ENCODE measurements at places on chromosomes 12 and 14.

- no peak for DNase-seq
Observed at GRCh38 chr14:61462566-61463193, 141.3 kb downstream of the PRKCH start.

DNA sequence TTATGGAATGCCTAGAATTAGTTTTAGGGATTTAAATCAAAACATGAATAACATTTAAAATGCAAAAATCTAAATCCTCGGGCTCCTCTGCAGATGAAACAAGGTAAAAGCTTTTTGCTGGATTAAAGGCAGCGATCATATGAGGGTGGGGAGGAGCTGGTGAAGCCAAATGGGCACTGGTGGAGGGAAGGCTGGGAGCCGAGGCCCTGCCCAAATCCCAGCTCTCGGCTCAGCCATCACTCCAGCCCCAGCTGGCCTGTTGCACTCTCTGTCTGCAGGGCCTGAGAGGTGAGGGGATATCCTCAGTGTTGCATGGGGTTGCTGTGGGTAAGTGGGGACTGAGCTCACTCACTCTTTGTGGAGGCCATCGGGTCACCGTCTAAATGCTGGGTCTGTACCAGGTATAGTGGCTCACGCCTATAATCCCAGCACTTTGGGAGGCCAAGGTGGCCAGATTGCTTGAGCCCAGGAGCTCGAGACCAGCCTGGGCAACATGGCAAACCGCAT, 28.6 kb downstream of the CALM1 start:
- no peak for DNase-seq

DNA sequence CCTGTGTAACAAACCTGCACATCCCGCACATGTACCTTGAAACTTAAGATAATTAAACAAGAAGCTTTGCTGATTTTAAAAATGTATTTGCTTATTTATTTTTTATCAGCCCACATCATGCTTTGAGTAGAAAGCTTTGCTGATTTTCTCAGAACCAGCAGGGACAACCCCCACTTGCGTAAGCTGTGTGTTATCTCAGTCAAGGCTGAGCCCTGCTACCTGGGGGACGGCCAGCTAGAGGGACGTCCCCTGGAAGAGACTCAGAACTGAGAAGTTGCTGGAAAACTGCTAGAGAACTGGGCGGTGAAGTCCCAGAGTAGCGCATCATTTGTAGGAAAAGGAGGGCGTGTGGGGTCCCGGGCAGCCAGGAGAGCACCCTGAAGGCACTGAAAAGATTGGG, 4.1 kb upstream of the PLEK2 start:
- no peak for DNase-seq

- no peak for DNase-seq
Observed at GRCh38 chr14:100470523-100470897, 116.7 kb downstream of the BEGAIN start.

GRCh38 chr14:103008768-103009357, 48.5 kb downstream of the CDC42BPB start:
- DNase-seq: no peak

GRCh38 chr14:74572726-74573301, 39.2 kb downstream of the LTBP2 start:
- DNase-seq: no peak

DNA sequence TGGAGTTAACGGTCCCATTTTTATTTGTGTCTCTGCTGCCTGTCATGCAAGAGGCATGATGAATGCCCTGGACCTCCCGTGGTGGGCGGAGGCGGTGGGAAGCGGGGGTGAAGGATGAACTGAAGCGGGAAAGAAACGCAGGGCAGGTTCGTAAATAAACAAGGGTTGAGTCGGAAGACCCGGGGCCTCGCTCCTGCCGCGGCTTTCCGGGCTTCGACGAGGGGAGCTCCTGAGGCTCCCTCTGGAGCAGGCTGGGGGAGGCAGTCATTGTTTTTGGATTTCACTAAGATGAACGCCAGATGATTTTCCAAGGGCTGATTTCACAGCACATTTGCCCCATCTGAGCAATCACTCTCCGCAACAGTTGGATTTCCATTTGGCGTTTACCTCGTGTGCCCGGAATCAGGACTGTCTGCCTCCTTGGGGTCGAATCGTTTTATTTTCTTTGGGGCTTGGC, 130.2 kb downstream of the SLC38A6 start:
- DNase-seq: no peak

- DNase-seq: no peak
Observed at GRCh38 chr14:78123650-78124253, 46.4 kb upstream of the NRXN3 start.

- peak; percentile 6 for DNase-seq
Observed at GRCh38 chr14:64971943-64972791, at the start of gene RAB15. RAB15 (minus strand) TSS chr14:64972336; CDS start chr14:64972076, 260 bp downstream.

- no peak for DNase-seq
Observed at GRCh38 chr12:122086641-122087285, 8.2 kb downstream of the MLXIP start.

DNA sequence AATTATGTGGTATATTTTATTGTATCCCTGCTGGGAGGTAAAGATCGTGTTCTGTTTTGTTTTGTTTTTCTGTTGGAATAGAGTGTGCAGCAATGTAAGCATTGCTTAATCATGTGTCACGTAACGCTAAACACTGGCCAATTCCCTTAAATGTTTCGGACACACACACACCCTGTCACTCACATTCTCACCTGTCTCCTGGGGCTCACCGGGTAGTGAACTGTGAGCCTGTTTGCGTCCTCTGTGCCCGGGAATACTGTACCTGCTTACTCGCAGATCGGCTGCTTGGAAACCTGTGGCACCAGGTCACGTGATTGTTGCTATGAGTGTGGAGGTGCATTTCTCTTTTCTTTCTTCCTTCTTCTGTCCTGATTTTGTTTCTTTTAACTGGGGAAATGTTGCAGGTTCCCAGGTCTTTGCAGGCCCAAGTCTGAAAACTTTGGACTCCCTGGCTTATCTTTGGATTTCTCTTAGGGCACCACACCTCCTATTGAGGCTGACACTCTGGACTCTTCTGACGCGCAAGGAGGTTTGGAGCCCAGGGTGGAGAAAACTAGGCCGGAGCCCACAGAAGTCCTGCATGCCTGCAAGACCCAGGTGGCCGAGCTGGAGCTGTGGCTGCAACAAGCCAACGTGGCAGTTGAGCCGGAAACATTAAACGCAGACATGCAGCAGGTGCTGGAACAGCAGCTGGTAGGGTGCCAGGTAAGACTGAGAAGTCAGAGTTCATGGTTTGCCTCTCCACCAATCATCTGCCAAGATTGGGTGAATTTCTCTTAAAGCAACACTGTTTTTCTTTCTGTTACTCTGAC, 181.1 kb downstream of the ESR2 start:
- DNase-seq: no peak

DNA sequence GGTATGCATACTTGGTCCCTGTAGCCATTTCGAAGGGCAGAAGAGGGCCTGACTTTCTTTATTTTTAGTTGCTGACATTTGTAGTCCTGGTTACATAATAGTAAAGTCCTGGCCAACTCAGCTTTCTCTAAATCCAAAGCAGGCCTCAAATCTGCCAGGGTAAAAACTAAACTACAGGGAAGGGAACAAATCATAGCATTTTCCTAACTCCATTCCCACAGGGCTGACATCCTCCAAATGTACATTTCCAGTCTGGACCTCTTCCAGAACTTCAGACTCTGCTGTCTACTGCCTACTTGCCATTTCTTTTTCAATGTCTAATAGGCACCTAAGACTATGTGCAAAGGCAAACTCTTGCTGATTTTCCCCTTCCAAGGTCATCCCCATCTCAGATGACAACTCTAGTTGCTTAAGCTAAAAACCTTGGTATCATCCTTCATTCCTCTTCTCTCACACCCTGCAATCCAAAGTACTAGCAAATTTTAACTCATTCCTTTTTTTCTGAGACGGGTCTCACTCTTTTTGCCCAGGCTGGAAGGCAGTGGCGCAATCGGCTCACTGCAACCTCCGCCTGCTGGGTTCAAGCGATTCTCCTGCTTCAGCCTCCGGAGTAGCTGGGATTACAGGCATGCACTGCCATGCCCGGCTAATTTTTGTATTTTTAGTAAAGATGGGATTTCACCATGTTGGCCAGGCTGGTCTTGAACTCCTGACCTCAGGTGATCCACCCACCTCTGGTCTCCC, 2.0 kb downstream of the DDIT3 start:
- DNase-seq: no peak

DNA sequence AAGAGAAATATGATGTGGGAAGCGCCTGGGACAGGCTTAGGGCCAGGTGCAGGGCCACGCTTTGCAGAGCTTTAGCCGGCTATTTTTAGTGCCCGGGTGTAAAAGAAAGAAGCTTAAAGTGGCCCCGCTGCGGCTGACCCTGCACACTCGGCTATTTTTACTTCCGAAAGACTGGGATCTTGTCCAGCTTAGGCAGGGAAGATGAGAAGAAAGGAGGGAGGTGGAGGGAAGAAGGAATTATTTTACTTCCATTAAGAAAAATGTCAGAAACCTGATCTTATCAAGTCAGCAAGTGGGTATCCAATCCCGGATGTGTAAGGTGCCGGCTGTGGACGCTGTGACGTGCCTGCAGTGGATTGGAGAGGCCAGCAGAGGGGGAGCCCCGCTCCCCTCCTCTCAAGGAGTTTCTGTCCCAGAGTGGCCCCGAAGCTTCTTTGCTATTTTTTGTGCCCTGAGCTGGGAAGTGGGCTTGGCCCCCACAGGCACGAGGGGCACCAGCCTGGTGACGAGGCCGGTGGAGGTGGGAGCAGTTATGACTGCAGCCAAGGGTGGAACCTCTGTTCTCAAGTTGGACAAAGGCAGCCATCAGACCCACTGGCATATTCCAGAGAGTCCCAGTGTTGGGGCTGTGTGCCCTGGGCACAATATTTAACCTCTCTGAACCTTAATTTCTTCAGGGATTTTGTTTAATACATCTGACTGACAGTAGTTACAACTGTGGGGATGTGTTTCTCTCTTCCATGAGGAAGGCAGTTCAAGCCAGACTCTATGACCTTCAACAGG, 97.7 kb downstream of the ESRRB start:
- no peak for DNase-seq

DNA sequence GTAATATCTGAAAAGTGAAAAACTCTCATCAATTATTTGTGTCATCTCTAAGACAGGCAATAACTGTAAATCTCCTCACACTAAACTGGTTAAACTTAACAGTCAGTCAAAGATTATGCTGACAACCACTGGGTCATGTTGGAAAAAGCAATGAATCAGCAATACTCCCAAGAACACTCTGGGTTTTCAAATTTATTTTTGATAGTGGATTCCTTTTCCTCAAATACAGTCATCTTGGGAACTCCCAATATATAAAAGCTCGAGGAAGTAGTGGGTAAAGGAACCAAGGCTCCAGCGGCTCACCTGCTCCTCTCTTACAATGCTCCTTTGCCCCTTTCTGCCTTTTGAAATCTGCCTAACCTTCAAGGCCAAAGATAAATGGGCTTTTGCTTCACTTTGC, 70.0 kb downstream of the ARMH4 start:
- DNase-seq: no peak

- DNase-seq: no peak
Observed at GRCh38 chr12:119447126-119447525, 112.6 kb downstream of the CCDC60 start.

DNA sequence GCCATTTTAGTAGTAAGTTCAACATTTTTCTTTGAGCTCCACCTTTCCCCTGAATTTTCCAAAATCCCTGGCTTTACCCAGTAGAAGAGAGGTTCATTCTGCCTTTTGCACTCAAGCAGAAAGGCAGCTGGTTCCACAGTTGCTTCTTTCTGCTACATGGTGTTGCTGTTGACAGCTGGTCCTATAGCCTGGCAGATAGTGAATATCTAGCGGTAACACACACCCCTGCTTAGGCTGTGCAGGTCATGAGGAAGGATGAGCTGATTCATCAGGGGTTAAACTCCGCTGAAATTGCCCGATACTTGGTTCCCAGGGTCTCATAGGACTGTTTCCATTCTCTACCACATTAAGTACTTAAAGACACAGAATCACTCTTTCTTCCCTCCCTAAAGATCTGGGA, 62.4 kb downstream of the PUS7L start:
- no peak for DNase-seq

- no peak for DNase-seq
Observed at GRCh38 chr12:9319044-9319841, 111.0 kb upstream of the PZP start.

GRCh38 chr12:68529466-68529865, 81.2 kb upstream of the RAP1B start:
- DNase-seq: no peak

GRCh38 chr12:32419520-32419960, 20.2 kb downstream of the FGD4 start:
- no peak for DNase-seq

DNA sequence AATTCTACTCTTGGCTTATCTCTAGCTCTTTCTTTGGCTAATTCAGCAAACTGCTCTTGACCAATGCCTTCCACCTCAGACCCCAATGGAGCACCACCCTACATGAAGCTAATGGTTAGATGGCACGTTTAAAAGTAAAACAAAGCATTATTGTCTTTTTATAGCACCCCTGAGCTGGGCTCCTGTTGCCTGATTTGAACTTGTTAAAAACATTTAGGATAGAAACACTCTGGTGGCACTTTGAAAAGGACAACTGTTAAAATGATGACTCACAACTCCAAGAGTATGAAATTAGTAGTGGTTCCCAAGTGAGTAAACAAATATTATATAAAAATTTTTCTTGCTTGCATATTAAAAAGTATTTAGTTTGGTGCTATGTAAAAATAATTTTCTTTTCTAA, 299.6 kb upstream of the DCN start:
- DNase-seq: no peak

- no peak for DNase-seq
Observed at GRCh38 chr14:59631237-59631636, 54.6 kb upstream of the CCDC175 start.

GRCh38 chr12:117968151-117968789, 520 bp downstream of the KSR2 start:
- no peak for DNase-seq

DNA sequence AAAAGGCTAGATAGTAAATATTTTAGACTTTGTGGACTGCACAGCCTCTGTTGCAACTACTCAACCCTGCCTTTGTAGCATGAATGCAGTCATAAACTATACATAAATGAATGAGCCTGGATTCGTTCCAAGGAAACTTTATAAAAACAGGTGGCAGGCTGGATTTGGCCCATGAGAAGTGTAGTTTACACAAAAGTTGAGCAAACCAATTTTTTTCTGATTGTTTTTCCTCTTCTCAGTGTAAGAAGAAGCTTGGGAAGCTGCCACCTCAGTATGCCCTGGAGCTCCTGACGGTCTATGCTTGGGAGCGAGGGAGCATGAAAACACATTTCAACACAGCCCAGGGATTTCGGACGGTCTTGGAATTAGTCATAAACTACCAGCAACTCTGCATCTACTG, 9.5 kb downstream of the OAS1 start:
- no peak for DNase-seq

DNA sequence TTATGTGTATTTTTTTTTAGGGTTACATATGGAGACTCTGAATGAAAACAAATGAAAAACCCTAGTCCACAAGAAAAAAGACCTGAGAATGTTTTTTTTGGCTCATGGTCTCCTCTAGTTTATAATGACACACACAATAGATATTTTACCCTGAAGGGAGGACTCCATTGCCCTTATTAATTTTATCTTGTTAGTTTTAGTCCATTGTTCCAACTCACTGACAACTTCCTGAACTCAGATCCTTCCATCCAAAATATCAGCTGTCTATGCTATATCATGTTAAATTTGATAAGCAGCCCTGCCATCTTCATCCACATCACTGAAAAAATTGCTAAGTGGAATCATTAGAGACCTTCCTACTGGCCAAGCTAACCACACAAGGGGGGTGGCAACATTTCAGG, 232.1 kb downstream of the MON2 start:
- no peak for DNase-seq

Data from stimulated activated CD4-positive, alpha-beta T cell treated with anti-CD3 and anti-CD28 coated beads, Interleukin-15, amount 100 ng/mL, for 48 hours (primary cell).